ENCODE measurements at places on chromosomes 1 and 21.

DNA sequence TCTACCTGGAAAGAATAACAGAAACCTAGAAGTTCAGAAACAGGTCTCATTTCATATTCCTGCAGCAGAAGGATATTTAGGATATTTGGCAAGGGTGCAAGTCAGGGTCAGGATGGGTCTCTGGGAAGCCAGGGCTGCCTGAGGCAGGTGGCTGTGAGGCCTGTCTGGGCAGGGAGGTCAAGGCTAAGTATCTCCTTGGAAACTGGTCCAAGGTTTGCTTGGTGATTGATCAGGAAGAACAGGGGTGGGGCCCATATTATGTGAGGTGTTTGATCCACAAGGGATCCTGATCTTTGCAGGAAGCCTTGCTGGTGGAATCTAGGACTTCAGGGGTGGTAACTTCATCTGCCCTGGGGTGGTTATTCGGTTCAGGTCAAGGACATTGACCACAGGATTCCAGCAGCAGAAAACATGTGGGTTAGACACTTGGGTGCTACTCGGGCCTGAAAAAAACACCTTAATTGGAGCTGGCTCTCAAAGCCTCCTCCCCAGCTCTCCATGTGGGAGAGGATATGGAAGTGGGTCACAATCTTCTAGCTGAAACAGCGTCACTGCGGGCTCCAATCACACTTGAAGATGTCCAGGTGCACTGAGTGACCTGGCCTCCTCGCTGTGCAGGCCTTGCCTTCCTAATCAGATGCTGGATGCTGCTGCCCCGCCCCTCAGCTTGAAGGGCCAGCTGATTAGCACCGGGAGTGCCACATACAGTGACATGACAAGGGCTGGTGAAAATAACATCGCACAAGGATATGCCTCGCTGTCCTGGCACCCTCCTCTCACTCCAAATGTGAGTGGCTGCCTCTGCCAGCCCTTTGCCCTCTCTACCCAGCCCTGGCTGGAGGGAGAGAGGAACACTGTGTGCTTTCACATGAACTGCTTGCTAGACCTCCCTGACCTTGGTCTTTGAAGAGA lies 8.7 kb downstream of the CTNNBIP1 start:
- H3K27ac ChIP-seq = peak overlapping the region; percentile 45
- H3K4me1 ChIP-seq = peaks cover 36% of the 10 kb centered on the region
- no peaks in the 10 kb centered on the region for H3K27me3 ChIP-seq
- no peaks in the 10 kb centered on the region for H3K36me3 ChIP-seq
- DNase-seq = no peak

- no peak overlapping the region for H3K4me3 ChIP-seq
- H3K36me3 ChIP-seq = no peaks in the 10 kb centered on the region
- no peaks in the 10 kb centered on the region for H3K4me1 ChIP-seq
- no peaks in the 10 kb centered on the region for H3K27me3 ChIP-seq
- DNase-seq = no peak
Observed at GRCh38 chr1:159040893-159041724, 31.4 kb downstream of the IFI16 start.

GRCh38 chr1:222061711-222062359 lies 319.9 kb upstream of the DUSP10 start:
- no peak overlapping the region for H3K27ac ChIP-seq
- DNase-seq = no peak
- peaks cover 3% of the 10 kb centered on the region for H3K36me3 ChIP-seq
- H3K27me3 ChIP-seq = no peaks in the 10 kb centered on the region
- H3K4me3 ChIP-seq = no peak overlapping the region
- H3K4me1 ChIP-seq = no peaks in the 10 kb centered on the region

DNA sequence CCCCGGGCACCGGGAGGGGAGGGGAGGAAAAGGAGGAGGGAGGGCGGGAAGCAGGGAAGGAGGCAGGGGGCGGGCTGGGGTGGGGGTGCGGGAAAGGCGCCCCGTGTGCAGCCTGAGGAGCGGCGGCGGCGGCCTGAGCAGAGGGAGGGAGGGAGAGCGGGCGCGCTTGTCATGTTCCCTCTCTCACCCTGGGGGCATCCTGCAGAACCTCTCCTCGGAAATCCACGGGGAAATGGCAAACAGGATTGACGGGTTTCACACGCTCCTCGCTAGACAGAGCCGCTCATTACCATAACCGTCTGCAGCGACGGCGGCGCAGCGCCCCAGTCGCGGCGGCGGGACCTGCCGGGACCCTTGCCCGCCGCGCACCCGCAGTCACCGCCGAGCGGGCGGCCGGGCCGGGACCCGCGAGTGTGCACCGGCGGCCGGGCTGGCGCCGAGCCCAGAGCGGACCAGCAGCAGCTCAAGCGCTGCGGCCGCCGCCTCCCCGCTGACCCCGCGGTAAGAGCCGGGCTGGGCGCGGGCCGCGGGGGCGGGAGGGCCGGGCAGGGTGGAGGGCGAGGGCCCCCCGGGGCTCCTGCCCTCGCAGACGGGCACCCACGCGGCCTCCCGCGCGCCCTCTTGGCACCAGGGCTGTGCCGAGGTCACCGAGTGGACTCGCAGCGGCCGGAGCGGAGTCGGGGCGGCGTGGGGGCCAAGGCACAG lies at the start of gene SERTAD4:
Gene SERTAD4 (plus strand): TSS at position 286 of the 705 bp plus-strand sequence. CDS start 5,165 bp downstream, outside the sequence.
- peak; percentile 27 for DNase-seq
- H3K4me1 ChIP-seq = peaks cover 26% of the 10 kb centered on the region

DNA sequence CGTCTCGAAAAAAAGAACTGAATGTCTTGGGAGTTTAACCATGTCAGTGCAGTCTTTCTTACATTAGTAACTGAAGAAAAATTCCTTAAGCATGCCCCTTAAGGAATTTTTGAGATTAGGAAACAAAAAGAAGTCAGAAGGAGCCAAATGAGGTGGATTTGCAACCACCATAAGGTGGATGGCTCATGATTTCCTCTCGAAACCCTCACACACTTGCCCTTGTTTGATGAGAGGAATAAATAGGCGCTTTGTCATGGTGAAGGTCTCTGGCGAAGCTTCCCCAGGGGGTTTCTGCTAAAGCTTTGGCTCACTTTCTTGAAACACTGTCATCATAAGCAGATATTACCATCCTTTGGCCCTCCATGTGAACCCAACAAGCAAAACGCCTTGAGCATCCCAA lies 68.2 kb downstream of the POFUT2 start:
- H3K4me1 ChIP-seq = no peaks in the 10 kb centered on the region
- DNase-seq = no peak
- H3K27me3 ChIP-seq = no peaks in the 10 kb centered on the region
- H3K4me3 ChIP-seq = no peak overlapping the region

GRCh38 chr1:26844424-26845196 lies 18.1 kb downstream of the ZDHHC18 start:
- H3K4me1 ChIP-seq = no peaks in the 10 kb centered on the region
- no peak overlapping the region for H3K4me3 ChIP-seq
- H3K36me3 ChIP-seq = peaks cover 4% of the 10 kb centered on the region
- H3K27ac ChIP-seq = no peak overlapping the region
- no peaks in the 10 kb centered on the region for H3K27me3 ChIP-seq
- DNase-seq = no peak

GRCh38 chr21:45432575-45433255 lies 27.8 kb downstream of the COL18A1 start:
- H3K27ac ChIP-seq = no peak overlapping the region
- no peaks in the 10 kb centered on the region for H3K36me3 ChIP-seq
- peak overlapping the region; percentile 5 for H3K4me3 ChIP-seq
- DNase-seq = no peak
- peaks cover 6% of the 10 kb centered on the region for H3K27me3 ChIP-seq

DNA sequence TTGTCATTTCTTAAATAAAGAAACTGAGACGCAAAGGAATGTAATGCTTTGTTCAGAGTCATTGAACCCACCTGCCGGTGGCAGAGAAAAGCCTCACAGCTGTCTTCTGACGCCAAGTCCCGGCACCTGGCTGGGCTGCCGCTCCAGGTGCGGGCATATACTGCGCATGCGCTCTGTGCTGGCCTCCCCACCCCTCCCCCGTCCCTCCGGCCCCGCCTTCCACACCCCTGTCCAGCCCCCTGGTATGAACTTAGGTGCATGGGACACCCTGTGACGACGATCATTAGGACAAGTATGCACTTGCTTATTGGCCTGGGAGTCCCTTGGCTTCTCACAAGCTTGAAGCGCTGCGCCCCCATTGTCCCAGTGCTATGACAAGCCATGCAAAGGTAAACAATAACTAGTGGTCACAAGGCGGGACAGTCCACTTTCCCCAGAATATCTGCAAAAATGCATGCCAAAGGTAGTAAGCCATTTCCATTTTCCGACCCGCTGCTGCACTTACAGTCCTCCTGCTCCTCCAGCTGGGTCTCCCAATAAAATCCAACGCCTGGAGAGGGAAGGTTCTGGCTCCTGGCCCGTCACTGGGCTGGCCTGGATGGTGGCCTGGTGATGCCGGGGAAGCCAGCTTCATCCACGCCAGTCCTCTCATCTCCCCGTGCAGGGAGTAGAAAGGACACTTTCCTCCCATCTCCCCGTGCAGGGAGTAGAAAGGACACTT lies 100.4 kb downstream of the PSMG1 start:
- H3K36me3 ChIP-seq = no peaks in the 10 kb centered on the region
- DNase-seq = no peak
- H3K4me1 ChIP-seq = peaks cover 21% of the 10 kb centered on the region
- no peak overlapping the region for H3K27ac ChIP-seq
- peaks cover 38% of the 10 kb centered on the region for H3K27me3 ChIP-seq
